ENCODE measurements at places on chromosomes 11 and 22. TPM values are rescaled to one million over a fixed set of nuclear protein-coding genes. Genes with fewer than 3 reads are reported as not detected.

RIMBP3C gene
- polyA plus RNA-seq: 0.03 TPM

- no peak for DNase-seq
Observed at GRCh38 chr22:29016067-29016938, 45.3 kb downstream of the C22orf31 start.

DNA sequence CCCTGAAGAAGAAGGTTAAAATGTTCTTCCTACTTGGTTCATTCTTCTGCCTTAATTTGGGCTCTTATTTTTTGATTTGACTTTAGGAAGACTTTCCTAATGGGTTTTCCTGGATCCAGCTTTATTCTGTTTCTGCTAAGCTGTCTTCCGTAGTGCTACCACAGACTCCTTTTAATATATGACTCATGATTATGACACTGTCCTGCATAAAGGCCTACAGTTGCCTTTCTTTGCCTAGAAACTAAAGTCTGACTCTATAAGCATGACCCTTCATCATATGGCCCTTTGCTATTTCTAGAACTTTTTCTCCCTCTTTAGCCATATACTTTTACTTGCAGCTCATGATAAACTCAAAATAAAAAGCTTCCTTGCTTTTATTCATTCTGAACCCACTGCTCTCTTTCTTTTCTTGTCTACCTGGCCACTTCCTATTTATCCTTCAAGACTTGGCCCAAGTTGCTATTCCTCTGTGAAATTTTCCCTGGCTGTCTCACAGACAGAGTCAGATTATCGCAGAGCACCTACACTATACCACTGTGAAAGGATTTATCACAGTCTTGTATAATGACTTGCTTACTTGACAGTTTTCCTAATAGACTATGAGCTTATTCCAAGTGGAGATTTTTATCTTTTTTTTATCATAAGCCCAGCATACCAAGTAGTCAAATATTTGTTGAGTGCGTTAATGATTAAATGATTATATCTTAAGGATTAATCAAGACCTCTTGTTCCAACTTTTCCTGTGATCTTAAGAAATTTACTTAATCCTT, 24.7 kb downstream of the TBCEL start:
- no peak for DNase-seq

PANX3 gene
- polyA plus RNA-seq: not detected

GRCh38 chr11:87421422-87421821, 383.7 kb downstream of the TMEM135 start:
- peak; percentile 93 for DNase-seq

Measured in GM23338 (cell line).